ENCODE measurements at places on chromosomes 12 and 14.

DNA sequence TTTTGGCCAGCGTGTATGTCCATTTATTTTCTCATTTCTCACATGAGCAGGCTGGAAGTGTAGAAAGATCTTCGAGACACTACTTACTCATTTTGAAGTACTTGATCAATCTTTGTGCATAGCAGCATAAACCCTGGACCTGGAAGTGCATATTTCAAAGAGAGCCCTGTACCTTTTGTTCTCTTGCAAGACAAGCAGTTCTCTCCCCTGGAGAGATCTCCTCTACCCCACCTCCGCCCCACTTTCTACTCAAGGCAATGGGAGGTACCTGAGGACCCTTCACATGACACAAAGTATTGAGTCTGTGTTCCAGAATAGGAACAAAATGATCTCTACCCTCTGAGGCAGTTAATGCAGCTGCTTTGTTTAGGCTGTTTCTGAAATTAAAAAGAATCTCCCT is 27.4 kb upstream of the RASSF3 start:
- DNase-seq, result no peak

- DNase-seq, result no peak
Observed at GRCh38 chr14:105488781-105489541, 2.1 kb upstream of the TEDC1 start.

GRCh38 chr14:42961509-42961908 is 1354.8 kb downstream of the LRFN5 start:
- DNase-seq, result no peak

DNA sequence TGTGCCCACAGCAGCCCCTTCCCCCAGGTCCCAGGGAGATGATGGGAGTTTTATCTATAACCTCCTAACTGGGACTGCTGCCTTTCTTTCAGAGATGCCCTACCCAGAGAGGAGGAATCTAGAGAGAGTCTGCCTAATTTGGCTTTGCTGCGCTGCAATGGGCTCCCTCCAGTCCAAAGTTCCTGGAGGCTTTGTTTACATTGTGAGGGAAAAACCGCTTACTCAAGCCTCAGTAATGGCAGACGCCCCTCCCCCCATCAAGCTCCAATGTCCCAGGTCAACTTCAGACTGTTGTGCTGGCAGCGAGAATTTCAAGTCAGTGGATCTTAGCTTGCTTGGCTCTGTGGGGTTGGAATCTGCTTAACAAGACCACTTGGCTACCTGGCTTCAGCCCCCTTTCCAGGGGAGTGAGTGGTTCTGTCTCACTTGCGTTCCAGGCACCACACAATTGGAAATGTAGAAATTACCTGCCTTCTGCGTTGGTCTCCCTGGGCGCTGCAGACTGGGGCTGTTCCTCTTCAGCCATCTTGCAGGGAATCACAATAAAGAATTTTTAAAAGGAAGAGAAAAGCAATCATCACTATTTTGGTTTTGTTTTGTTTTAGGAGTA is 262.5 kb downstream of the FOXG1 start:
- DNase-seq, result no peak

DNA sequence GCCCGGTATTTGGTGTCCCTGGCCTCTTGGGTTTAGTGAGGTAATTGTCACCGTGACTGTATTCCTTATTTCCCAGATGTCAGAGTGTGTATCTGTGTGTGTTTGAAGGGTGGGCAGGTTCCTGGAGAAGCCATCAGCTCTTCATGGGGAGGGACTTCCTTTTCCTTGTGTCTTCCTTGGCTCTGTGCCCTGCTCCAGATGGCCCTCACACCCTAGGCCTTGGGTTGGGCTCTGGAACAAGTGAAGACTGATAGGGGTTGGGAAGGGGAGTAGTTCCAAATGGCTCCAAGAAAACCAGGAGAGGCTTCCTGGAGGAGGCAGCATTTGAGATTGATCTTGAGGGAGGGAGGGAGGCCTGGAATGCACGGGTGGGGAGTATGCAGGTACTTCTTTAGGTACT is 43.8 kb upstream of the PRIMA1 start:
- DNase-seq, result no peak

GRCh38 chr12:5588176-5588575 is 156.3 kb downstream of the NTF3 start:
- DNase-seq, result no peak

- no peak for DNase-seq
Observed at GRCh38 chr12:95184121-95184520, 33.1 kb downstream of the FGD6 start.

DNA sequence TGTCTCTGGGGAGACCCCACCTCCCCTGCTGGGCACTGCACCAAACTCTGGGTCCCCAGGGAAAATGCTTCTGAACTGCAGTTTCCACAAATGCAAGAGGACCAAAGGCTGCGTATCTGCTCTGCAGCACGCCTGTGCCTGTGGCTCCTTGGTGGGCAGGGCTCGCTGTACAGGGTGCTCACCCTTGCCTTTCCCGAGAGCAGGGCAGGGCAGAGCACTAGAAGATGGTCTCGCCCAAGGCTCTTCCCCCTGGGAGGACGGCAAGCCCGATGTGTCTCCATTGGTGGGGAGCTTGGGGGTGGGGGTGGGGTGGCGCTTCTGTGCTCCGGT is 175.3 kb upstream of the RTL1 start:
- DNase-seq, result no peak

GRCh38 chr14:68377459-68377858 is 415.4 kb downstream of the ZFP36L1 start:
- DNase-seq, result peak; percentile 75

DNA sequence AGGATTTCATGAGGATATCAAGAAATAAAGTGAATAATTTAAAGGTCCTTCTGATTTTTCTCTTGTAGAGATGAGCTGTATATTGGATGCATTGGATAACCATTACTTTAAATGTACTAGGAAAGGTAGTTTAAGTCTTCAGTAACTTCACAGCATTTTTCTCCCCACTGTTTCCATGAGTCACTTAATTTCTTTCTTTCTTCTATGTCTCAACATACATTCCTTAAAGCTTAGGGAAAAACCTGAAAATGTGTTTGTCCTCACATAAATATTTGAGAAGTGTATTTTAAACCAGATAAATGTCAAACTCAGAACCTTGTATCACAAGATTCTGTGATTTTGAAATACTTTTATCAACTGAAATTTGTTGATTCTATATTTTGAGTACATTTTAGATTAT is 1970.2 kb upstream of the FLRT2 start:
- no peak for DNase-seq

DNA sequence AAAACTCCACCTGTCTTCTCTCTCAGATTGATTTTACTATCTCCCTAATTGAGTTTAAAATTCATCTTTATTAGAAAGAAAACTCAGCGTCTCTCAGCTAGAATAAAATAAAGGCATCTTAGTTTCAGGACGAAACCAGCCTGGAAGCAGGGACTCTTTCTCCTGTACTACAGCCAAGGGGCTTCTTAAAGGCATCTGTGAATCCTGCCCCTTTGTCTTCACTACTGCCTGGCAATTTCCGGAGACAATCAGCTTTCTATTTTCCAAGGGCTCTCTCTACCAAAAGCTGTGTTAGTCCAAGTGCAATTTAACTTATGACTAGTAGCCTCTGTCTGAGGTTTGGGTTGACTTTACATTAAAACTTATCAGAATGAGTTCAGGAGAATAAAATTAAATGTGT is 623.3 kb upstream of the FOXG1 start:
- DNase-seq, result no peak

DNA sequence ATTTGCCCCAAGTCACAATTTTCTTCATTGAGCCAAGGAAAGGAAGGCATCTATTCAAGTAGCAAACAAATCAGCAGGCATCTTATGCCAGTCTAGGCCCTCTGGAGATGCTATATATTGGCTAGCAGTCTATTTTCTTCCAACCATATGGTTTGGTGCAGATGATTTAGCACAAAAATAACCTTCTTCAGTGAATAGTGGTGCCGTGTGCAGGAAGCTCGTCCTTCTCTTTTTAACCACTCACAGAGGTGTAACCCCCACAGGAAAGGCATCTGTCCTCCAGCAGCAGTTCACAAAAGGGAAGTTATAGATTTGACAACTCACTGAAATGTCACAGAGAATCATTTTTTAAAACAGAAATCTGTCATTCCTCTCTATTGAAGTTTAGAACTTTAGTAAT is 445.7 kb upstream of the SYT1 start:
- no peak for DNase-seq

Measured in CD4-positive, alpha-beta T cell treated with Interleukin-4 for 1 hour (primary cell).